ENCODE measurements at places on chromosomes 6 and 20.

- DNase-seq, result no peak
These were observed 253.6 kb upstream of the EXOC2 start for GRCh38 chr6:946546-946945.

- DNase-seq, result no peak
These were observed 215.0 kb downstream of the ARID1B start for GRCh38 chr6:156992020-156992804.

DNA sequence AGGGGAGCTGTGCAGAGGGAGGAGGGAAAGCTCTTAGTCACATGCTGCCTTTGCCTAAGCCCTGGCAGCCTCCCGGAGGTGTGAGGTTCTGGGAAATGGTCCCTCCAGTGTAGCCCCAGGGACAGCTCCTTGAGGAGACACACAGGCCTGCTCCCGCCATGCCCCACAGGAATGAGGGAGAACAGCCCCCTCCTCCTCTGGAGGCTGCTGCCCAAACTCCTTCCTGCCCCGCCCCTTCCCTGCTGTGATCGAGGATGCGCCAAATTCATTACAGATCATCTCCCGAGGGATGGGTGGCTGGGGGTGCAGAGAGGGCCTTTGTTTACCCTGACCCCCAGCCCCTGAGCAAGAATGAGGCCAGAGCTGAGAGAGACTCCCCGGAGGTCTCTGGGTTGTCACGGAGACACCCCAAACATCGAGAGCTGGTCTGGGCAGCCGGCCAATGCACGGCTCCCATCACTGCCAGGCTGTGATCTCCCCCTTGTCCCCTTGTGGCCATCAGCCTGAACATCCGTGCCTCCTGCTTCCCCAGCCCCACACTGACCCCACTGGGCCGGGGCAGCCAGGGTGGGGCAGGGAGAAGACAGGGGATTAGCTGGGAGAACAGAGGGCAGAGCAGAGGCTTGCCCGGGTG is 8.4 kb downstream of the CYP21A2 start:
- DNase-seq, result no peak

- no peak for DNase-seq
These were observed 446.6 kb downstream of the GRIK2 start for GRCh38 chr6:101840100-101840499.

- DNase-seq, result no peak
These were observed 440.2 kb downstream of the RFPL4B start for GRCh38 chr6:112787371-112787770.

DNA sequence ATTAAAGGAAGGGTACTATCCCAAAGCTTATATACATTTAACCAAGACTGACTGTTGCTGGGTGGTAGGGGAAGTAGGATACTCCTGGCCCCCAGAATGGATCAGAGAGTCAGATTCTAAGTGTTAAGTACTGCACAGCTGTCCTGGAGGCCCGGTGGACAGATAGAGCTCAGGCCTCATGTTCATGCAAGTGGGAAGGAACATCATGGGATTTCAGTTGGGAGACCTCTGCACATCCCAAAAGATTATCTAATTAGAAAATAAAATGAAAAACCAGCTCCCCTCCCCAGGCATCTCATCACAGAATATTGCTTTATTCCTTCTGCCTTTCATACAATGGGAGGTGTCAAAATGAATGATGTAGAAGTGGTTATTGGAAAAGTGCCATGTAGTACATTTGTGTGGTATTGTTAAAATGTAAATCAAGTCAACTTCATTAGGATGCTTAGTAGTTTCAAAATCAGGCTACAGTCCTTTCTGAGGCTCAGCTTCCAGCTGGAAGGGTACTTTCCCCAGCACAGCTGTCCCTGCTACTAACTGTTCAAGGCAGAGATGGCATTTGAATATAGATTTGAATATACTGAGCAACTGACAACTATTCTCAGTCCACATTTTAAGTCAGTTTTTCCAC is 82.9 kb downstream of the SLC35B3 start:
- no peak for DNase-seq

DNA sequence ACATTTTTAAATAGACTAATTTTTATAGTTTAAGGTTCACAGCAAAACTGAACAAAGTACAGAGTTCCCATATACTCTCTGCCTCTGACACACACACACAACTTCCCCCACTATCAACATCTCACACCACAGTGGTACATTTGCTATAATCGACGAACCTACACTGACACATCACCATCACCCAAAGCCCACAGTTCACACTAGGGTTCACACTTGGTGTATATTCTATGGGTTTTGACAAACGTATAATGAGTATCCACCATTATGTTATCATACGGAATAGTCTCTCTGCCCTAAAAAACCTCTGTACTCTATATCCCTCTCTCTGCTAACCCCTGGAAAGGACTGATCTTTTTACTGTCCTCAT is 15.6 kb downstream of the TMEM30A start:
- DNase-seq, result no peak

GRCh38 chr6:142306736-142307135 is 4.9 kb downstream of the ADGRG6 start:
- no peak for DNase-seq

DNA sequence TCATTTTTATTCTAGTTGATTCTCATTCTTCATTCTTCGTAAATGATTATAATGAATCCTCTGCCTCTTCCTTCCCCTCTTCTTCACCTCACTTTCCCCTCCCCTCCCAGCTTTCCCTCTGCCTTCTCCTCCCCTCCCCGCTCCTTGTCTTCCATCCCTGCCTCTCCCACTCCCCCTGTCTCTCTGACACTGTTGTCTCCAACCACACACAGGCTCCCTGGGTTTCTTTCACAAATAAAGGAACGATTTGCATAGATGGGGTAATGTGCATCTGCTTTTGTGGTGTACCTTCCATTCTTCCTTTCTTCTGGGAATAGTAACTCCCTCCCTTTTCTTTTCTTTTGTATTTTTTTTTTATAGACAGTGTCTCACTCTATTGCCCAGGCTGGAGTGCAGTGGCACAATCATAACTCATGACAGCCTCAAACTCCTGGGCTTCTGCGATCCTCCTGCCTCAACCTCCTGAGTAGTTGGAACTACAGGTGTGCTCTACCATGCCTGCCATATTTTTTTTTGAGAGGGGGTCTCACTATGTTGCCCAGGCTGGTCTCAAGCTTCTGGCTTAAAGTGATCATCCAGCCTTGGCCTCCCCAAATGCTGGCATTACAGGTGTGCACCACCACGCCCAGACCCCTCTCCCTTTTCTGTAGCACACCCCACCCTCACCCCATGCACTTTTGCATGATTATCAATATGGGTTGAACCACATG is 318.6 kb downstream of the PRKN start:
- DNase-seq, result no peak

GRCh38 chr20:64057628-64058498 is 5.1 kb upstream of the TCEA2 start:
- DNase-seq, result peak; percentile 86

Data from activated naive CD4-positive, alpha-beta T cell treated with anti-CD3 and anti-CD28 coated beads, Interleukin-2, amount 50 U/mL, for 16 hours (primary cell).